CD4-positive, alpha-beta T cell (primary cell): ENCODE measurements at places on chromosomes 1 and 21.
A peak's percentile ranks its signal among the peaks of the same experiment; 100 is the strongest.

- DNase-seq = no peak
Measured at GRCh38 chr21:44377201-44377921, 23.9 kb downstream of the TRPM2 start.

- DNase-seq = no peak
Measured at GRCh38 chr1:18360251-18360650, 120.5 kb upstream of the KLHDC7A start.

- no peak for DNase-seq
Measured at GRCh38 chr1:19081218-19081893, 124.9 kb upstream of the IFFO2 start.

- peak; percentile 23 for DNase-seq
Measured at GRCh38 chr1:2443277-2444137, 31.1 kb upstream of the PEX10 start.

DNA sequence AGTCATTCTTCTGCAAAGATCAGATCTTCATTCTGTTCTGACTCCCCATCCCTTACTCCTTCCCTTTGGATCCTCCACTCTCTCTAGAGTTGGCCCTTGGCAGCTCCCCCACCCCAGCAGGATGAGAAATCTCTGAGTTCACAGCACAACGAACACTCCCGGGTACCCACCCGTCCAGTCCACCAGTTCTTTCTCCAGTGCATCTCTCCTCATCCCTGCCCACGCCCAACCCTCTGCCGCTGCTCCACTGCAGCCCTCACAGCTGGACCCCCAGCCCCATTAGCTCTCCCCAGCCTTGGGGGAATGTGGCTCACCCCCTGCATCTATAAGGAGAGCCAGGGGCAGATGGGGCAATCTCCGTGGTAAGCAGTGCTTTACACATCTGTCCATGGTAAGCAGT lies 125.7 kb downstream of the MATN1 start:
- DNase-seq = no peak

GRCh38 chr1:17599954-17600300 lies 60.4 kb downstream of the ARHGEF10L start:
- no peak for DNase-seq

DNA sequence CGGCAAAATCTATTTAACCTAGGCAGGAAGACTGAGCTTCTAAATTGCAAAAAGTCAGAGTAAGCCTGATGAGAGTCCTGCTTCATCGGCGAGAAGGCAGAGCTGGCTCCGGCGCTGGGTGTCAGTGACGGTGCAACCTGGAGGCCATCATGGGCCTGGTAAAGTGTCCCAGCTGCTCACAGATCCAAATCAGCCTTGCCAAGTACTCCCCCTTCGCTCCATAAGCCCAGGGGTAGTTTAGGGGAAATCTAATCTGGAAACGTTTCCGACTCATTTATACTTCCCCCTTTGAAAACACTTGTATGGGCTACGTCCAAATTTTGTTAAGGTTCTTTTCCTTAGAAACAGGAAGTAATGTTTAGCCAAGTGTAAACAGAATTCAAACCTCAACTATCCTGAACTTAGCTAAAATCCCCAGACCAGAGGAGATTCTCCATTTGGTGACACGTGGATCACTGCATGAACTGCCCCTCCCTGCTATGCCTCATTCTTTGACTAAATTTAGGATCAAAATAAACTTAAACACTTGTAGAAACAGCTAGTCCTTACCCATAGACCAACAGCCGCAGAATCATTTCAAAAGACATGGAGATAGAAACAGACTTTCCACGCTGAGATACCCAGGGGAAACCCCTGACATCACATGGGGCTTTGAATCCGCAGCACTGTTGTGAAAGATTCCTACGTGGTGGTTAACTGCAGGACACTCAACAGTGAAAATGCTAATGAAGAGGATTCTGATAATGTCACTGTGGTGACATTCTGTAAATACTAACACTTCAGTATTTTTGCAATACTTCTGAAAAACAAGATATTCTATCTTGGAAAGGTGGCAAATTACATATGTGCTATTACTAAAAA lies 172.7 kb downstream of the TGFBR3 start:
- no peak for DNase-seq

DNA sequence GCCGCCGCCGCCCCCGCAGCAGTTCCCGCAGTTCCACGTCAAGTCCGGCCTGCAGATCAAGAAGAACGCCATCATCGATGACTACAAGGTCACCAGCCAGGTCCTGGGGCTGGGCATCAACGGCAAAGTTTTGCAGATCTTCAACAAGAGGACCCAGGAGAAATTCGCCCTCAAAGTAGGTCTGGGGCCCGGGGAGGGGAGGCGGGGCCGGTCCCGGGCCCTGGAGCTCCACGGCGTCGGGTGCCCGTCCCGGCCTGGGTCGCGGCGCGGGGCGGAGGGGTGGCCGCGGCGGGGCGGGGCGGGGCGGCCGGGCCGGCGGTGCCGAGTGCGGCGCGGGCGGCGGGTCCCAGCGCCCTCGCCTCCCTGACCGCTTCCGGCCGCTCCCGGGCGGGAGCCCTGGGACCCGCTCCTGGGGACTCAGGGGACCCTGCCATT lies 646 bp downstream of the MAPKAPK2 start:
- DNase-seq = peak; percentile 39

- DNase-seq = no peak
Measured at GRCh38 chr1:32886828-32887414, 630 bp downstream of the HPCA start.

DNA sequence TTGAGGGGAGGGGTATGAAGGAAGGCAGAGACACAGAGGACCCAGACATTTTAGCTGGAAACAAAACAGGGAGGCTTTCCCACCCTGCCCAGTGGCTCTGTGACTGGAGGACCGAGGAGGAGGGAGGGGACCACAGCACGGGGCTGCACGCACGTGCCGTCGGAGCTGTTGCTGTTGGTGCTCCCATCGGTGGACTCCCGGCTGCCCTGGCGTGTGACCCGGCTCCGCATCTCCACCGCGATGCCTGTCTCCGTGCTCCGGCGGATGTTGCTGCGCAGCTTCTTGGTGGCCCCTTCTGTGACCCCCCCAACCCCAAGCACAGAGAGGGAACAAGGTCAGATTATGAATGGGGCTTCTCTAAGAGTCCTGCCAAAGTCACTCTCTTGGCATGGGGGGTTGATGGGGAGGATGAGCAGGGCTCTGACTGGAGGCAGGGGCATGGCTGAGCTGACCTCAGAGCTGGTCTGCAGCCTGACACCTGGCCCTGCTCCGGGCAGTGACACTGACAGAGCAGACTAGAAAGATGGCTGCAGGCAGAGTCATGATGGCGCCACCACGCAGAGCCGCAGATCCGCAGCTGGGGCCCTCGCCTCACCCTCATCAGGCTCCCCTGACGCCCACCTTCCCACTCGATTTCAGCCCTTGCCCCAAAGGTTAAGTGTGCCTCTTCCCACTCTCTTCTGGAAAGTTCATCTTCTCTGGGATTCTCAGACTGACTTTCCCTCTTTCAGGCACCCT lies 29.6 kb downstream of the RIMS3 start:
- DNase-seq = no peak

DNA sequence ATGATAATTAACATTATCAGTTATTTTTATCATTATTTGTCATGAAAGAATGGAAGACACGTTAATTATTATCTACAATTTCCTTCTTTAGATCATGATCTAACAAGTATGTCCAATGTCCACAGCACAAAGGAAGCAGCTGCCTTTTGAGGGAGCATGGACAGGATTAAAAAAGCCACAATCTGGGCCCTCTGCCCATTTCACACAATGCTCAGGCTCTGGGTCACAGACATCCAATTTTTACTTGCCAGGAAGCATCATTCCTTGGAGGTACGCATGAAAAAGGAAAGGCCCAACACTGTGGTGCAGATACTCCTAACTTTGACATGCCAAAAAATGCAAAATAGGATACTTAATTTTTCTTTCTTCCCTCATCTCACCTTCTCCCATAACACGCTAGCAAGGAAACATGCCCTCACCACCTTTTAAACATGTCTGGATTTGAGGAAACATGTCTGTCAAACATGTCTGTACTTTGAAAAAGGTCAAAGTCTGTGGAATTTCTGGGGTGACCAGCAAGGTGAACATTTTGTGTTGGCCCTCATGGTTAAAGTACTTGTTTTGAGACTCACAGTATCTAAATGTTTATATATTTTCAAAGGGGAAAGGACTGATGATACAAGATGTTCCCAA lies 40.0 kb downstream of the GADD45A start:
- no peak for DNase-seq

- no peak for DNase-seq
Measured at GRCh38 chr1:154770897-154771594, 99.0 kb downstream of the KCNN3 start.

DNA sequence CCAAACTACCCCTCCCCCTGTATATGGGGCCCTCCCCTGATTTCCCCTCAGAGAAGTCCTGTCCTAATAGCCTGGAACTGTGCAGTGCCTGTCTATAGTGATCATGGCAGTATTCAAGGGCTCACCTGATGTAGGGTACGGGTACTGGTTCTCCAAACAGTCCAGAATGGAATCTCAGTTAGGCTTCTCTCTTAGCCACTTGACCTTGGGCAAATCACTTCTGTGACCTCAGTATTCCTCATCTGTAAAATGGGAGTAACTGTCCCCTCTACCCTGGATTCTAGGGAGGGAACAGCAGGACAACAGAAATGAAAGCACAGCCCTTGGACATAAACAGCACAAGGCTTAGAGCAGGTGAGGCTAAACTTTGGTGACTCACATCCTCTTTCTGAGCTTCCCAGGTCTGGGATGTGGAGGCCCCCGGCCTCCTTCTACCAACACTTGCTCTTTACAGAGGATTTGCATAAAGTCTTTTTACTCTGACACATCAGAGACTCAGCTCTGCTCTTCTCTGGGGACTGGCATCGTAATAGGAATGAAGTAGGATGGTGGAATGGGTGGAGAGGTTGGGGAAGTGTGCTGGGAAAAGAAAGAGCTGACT lies 20.0 kb upstream of the PDZK1IP1 start:
- DNase-seq = no peak

DNA sequence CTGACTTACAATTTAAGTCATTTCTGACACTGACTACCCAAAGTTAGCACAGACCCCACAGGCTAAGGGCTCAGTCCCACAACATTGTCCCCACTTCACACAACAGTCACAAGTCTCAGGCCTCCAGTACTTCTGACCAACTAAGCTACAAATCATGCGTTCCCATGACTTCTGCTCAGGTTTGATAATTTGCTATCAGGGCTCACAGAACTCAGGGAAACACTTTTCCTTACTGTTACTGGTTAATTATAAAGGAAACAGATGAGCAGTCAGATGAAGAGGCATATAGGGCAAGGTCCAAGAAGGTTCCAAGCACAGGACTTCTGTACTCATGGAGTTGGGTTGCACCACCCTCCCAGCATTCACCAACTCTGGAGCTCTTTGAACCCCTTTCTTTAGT lies 151.2 kb upstream of the TNR start:
- no peak for DNase-seq

DNA sequence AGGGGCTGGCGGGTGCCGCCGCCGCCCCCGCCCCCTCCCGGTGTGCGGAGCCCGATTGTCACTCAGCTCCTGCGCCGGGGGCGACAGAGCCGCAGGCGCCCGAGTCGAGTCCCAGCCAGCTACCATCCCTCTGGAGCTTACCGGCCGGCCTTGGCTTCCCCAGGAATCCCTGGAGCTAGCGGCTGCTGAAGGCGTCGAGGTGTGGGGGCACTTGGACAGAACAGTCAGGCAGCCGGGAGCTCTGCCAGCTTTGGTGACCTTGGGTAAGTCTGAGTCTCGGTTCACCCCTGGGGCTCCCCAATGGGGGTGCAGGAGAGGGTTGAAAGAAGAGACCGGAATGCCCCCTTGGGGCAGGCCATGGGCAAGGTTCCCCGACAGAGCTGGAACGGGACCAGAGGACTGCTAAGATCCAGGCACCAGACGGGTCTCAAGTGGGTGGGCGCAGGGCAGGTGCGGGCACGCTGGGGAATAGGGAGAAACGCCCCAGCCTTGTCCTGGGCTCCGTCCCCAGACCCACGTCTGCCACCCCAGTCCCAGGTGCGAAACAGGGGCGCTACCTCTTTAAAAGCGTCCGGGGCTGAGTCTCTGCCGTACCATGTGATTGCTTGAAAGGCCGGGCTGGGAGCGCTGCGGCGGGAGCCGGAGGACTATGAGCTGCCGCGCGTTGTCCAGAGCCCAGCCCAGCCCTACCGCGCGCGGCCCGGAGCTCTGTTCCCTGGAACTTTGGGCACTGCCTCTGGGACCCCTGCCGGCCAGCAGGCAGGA lies at the start of gene ADORA1:
Gene ADORA1, plus strand, starts transcription at position 61 of the 765 bp plus-strand sequence. CDS start 1,116 bp downstream, outside the sequence.
- DNase-seq = no peak

GRCh38 chr21:45011426-45011825 lies 63.0 kb upstream of the ADARB1 start:
- no peak for DNase-seq

GRCh38 chr21:45998276-45998701 lies 16.7 kb downstream of the COL6A1 start:
- DNase-seq = peak; percentile 8

DNA sequence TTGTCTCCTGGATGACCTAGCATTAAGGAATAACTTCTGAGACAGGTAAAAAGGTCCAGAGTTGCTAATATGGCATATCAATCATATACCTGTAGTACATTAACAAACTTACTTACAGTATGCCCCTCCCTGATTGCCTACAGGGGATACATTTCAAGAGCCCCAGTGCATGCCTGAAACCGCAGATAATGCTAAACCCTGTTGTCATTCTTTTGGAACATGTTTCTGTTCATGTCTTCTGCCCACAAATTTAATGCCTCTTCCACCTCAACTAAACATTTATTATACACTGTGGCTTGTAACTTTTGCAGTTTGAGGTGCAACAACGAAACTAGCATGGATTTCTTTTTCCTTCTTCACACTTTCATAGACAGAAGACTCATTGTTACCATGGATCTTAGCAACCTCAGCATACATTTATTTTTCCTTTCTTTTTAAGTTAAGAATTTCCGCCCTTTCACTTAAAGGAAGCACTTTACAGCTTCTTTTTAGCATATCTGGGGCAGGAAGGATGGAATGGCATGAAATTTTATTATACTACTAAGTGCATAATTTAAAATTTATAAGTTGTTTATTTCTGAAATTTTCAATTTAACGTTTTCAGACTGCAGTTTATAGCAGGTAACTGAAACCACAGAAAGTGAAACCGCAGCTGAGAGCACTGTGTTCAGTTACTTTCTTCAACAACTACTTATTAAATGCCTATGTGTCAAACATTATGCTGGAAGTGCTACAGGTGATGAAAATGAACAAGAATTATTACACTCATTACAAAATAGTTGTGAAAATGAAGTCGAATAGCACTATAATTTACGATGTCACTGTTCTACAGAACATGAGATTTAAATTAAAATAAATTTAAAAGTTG lies 25.3 kb downstream of the F13B start:
- DNase-seq = no peak

DNA sequence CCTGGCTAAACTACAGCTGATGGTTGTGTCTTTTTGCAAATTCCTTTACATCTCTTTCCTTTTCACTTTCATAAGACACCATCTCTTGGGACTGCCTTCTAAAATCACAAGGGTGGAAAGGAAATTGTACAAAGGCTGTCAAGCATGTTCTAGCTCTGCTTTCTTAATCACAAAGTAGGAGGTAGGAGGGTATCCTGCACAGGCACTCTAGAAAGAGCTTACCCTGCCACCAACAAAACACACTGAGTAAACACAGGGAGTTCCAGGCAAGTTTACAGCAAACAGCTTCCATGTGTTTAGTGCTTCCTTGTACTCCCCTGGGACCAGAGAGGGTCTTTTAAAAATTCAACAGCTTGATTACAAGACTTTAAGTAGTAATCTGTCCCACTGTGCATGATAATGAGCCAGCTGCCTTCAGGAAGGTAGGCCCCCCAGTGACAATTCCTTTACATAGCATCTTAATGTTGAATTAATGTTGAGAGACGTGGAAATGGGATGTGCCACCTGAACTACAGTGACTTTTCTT lies 2.4 kb downstream of the PLPP3 start:
- DNase-seq = no peak
